ENCODE measurements at places on chromosomes 1 and 21.
A peak's percentile ranks its signal among the peaks of the same experiment; 100 is the strongest.

GRCh38 chr1:114157275-114157660, 3.6 kb upstream of the SYT6 start:
- no peak for DNase-seq

- DNase-seq = no peak
These were observed 7.5 kb upstream of the FOXO6 start for GRCh38 chr1:41353744-41354143.

DNA sequence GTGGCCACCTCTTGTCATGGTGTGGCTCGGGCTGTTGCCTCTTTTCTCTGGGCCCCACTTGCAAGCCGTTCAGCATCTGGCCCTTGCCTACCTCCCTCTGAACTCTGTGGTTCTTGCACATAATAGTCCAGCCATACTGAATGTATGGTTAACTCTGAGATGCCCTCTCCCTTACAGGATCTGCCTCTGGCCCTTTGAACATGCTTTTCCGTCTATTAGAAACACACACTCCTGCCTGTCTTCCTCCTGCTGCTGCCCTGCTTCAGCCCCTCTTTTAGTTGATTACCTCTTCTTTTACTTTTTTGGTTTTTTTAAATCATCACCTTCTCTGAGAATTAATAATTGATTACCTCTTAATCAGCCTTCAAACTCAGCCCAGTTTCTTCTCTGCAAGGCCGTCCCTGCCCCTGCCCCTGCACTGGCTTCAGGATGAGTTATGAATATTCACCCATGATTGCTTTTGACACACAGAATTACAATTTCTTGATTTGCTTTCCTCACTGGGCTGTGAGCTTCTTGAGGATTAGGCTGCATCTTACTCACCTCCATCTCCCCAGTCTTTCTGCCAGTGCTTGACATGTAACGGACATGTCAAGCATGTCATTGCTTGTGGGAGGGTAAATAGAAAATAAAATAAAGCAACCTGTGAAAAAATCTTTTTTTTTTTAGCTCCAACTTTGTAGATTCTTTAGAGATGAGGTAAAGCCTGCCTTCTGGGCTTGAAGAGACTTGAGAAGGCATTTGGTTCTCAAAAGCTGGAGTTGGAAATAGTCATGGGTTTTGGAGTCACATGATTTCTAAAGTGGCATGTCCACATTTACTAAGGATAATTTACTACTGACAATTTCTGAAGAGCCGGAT, 158.3 kb downstream of the PLXNA2 start:
- peak; percentile 35 for DNase-seq

- no peak for DNase-seq
These were observed at the start of gene TTC39A for GRCh38 chr1:51330331-51331201. Gene TTC39A (minus strand): TSS chr1:51330562. CDS start chr1:51330477, 85 bp downstream.

DNA sequence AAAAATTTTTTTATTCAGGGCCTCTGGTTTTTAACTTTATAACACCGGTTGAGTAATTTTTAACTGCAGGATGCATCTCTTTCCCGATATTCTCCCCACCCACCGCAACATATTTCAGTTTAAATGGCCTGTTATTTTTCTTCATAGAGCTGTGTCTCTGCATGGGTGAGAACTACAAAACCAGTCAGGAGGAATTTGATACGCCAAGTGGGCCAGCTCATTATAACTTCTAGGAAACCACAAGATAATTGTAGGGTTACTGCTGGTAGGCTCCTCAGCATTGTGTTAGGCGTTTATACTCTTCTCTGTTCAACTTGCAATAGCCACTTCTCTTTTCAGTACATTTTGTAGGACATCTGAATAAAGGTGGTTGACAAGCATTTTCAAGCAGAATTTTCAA, 169.7 kb downstream of the PBX1 start:
- no peak for DNase-seq

GRCh38 chr1:214002472-214002871, 14.7 kb downstream of the PROX1 start:
- no peak for DNase-seq

DNA sequence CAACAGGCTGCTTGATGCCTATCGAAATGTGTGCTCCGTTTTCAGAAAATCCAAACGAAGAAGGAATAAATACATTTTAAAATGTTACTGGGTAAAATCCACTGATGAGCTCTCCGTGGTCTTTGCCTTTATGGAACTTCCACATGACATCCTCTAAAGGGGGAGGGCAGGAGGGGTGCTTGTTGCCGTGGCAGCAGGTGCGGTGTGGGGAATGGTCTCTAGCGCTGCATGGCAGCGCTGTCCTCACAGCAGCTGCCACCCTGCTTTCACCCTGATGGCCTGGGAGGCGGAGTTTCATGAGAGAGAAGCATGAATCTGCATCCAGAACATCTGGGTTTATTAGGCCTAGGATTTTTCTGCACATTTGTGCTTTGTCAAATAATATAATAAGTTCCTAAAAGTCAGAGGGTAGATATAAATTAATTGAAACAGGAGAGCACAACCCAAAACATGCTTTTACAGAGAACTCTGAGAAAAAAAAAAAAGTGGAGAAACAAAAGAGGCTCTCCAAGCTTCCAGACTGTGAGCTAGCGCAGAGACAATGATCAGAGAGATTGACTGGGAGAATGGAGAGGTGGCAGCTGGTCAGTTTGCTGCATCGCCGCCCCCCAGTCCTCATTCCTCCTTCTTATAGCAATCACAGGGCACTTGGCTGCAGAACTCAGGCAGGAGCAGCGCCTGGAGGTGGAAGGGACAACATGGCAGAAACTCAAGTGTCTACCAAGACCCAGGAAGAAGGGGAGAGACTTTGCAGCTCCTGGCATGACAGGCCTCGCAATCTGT, 228.6 kb downstream of the DSCAM start:
- DNase-seq = no peak

GRCh38 chr1:70361727-70362398, 7.3 kb upstream of the ANKRD13C start:
- DNase-seq = no peak

DNA sequence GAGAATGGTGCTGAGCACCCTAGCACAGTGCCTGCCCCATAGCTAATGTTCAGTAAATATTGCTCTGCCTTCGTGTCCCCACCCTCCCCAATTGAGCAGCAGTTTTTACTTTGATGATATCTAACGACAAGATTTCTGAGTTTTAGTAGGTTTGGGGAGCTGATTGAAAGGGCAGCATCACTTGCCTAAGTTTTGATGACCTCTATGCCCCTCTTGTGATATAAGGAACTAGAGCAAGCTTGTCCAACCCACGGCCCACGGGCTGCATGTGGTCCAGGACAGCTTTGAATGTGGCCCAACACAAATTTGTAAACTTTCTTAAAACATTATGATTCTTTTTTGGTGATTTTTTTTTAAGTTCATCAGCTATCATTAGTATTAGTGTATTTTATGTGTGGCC, 1.6 kb downstream of the CNIH4 start:
- DNase-seq = no peak

GRCh38 chr1:44442791-44443190, 37.7 kb downstream of the RNF220 start:
- DNase-seq = no peak

DNA sequence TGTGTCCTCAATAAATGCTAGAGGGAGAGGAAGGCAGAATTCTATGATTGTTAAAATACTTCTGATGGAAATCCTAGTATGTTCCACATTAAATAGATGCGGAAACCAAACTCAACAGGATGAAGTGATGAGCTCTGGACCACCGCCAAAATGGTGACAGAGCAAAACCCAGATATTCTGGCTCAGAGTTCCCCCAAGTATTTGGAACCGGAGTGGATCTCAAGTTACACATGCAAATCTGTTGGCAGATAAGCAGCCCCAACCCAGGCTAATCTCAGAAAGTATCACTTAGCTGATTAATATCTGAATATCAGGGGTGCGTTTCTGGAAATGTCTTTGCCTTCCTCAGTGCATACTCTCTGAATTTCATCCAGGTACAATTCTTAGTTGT, 17.4 kb upstream of the GRHL3 start:
- DNase-seq = no peak

GRCh38 chr1:41681331-41682098, 197.0 kb upstream of the EDN2 start:
- DNase-seq = no peak

DNA sequence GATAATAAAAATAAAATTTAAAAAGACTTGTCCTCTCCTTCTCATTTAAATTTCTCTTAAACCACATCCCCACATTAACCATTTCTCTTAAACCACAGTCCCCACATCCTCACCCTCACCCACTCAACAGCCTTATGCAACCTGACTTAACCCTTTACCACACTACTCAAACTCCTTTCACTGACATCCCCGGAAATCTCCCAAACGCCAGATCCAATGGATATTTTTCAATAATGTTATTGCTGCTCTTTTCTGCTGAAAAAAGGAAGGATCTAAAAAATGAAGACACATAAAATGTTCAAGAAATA, 54.2 kb upstream of the EEIG2 start:
- DNase-seq = no peak
